SJSA1 (cell line): ENCODE measurements at places on chromosomes 6 and 20. TPM values are rescaled to one million over a fixed set of nuclear protein-coding genes. Genes with fewer than 3 reads are reported as not detected.

DNA sequence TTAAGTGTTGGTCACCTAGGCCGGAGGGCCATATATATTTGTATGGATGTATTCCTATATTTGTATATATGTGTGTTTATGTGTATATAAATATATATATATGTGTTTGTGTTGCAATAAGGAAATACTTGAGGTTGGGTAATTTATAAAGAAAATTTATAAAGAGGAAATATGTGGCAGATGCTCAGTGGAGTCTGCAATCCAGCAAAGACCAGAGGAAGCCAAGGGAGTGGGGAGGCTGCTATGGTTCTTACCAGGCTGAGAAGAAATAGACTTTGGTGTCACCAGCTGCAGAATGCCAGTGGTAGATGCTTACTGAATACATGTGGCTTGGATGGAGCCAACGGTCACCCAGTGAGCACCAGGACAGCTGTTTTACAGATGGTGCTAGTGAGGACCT, 97.4 kb upstream of the ELOVL5 start:
- DNase-seq, result no peak

DNA sequence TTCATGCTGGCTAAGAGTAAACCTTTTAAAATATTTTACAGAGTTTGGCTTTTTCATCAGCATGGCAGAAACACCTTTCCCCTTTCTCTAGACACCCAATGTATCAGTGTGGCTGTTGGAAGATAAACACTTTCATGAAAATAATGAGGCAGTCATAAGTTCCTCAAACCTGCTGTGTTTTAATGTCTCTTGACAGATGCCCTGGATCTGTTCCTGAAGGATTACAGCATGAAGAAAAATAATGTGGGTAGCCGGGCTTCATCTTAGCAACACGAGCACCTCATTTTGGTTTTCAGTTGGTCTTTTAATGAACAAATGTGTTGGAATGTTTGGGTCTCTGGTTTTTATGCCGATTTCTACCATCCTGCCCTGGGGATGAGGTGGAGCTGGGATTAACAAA, 45.5 kb upstream of the UNC93A start:
- DNase-seq, result no peak

- DNase-seq, result no peak
These were observed 113.5 kb downstream of the ZMYND8 start for GRCh38 chr20:47243003-47243402.

- no peak for DNase-seq
These were observed 162.4 kb upstream of the QKI start for GRCh38 chr6:163252061-163252591.

GRCh38 chr6:73528897-73529296, 8.1 kb upstream of the EEF1A1 start:
- no peak for DNase-seq

DNA sequence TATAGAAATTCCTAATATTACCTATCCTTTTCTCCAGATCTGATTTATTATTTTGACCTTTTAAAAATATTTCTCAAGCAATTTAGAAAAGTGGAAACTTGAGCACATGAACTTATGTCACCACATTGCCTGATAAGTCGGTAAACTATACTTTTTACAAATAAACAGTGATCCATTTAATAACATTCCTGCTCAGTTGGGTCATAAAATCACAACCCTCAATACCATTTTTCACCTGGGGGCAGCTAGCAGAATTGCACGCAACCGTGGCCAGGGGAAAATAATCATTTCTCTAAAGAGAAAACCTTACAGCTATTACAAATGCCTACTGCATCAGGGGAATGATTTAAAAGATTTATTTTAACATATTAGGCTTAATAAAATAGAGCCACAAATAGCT, 614.5 kb downstream of the PHF3 start:
- DNase-seq, result no peak

DNA sequence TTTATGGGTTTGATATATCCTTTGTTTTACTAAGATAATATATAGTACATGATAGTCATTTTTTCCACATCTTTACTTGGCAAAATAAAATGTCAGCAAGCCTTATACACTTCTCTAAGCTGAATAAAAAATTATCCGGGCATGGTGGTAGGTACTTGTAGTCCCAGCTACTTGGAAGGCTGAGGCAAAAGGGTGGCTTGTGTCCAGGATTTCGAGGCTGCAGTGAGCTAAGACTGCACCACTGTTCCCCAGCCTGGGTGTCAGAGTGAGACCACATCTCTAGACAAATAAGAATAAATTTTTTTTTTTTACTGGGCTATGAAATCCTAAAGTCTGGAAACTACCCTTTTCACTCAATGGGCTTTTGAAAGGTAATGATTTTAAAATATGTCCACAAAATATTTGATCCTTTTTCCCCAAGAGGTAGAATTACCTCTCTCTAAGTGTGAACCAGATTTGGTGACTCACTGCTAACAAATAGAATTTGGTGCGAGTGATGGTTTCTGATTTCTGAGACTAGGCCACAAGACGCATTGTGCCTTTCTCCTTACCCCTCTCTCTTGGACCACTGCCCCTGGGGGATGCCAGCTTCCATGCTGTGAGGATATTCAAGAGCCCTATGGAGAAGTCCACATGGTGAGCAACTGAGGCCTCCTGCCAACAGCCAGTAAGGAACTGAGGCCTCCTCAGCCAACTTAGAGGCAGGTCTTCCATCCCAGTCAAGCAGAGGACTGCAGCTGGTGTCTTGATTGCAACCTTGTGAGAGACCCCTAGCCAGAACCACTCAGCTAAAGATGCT, 84.2 kb upstream of the ZNFX1 start:
- DNase-seq, result no peak

- no peak for DNase-seq
These were observed 23.0 kb downstream of the SYNJ2 start for GRCh38 chr6:158004701-158005095.

- DNase-seq, result peak; percentile 19
These were observed 253.2 kb downstream of the PLCB1 start for GRCh38 chr20:8385247-8385646.

- no peak for DNase-seq
These were observed 13.3 kb upstream of the ZFAND3 start for GRCh38 chr6:37806213-37806612.

DNA sequence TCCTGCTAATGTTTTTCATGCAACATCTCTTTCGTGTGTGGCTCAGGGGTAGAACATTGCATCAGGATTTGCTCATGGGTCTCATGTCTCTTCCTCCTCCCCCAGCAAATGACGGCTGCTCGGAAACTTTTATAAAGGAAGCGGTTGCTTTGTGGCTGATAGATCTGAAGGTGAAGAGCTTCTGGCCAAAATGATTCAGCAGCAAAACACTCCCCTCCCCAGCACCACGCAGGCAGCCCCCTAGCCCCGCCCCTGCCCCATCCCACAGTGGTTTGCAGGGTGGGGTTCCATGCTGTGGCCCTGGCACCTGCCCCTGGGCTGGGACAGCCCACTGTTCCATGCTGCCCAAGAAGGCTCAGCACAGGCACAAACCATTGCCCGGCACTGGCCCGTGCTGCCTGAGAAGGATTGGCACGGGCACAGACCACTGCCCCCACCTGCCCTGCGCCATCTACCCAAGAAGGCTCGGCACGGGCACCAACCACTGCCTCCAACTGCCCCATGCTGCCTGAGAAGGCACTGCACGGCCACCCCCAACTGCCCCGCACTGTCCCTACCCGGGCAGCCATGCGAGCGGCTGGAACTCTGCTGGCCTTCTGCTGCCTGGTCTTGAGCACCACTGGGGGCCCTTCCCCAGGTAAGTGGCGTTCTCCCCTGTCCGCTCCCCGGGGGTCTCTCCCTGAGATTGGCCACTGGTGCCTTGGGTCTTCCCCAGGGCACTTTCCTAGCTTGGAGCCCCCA, at the start of gene CST7:
Gene CST7, plus strand, starts transcription at position 331 of the 741 bp plus-strand sequence. Its CDS starts 237 bp downstream, at position 568.
- no peak for DNase-seq

The SOBP gene
- total RNA-seq, result 0.31 and 1.4 TPM in 2 replicates

The RNASET2 gene
- total RNA-seq, result 19.6 and 30.4 TPM in 2 replicates

The TSBP1 gene
- not detected in 2 replicates for total RNA-seq

The GABRR1 gene
- not detected in 2 replicates for total RNA-seq

The TRIM27 gene
- 38.2 and 61.4 TPM in 2 replicates for total RNA-seq
